ENCODE measurements at places on chromosomes 1 and 21.
A peak's percentile ranks its signal among the peaks of the same experiment; 100 is the strongest.

GRCh38 chr1:204443260-204443619, 31.6 kb upstream of the PPP1R15B start:
- no peak for DNase-seq

- DNase-seq: no peak
Observed at GRCh38 chr1:974293-974640, 7.6 kb downstream of the PERM1 start.

DNA sequence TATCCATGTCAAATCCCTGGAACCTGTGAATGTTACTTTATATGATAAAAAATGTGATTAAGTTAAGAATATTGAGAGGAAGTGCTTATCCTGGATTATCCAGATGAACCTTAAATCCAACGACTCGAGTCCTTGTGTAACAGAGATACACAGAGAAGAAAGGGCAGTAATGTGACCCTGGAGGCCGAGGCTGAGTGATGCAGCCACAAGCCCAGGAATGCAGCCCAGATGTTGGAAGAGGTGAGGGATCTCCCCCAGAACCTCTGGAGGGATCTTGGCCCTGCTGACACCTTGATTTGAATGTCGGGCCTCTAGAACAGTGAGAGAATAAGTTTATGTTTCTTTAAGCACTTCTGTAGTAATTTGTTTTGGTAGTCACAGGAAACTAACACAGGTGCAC, 18.0 kb downstream of the LPGAT1 start:
- no peak for DNase-seq

GRCh38 chr1:43769350-43769908, 62.1 kb downstream of the ST3GAL3 start:
- DNase-seq: no peak

- DNase-seq: no peak
Observed at GRCh38 chr21:35404247-35404646, 355.1 kb upstream of the RUNX1 start.

DNA sequence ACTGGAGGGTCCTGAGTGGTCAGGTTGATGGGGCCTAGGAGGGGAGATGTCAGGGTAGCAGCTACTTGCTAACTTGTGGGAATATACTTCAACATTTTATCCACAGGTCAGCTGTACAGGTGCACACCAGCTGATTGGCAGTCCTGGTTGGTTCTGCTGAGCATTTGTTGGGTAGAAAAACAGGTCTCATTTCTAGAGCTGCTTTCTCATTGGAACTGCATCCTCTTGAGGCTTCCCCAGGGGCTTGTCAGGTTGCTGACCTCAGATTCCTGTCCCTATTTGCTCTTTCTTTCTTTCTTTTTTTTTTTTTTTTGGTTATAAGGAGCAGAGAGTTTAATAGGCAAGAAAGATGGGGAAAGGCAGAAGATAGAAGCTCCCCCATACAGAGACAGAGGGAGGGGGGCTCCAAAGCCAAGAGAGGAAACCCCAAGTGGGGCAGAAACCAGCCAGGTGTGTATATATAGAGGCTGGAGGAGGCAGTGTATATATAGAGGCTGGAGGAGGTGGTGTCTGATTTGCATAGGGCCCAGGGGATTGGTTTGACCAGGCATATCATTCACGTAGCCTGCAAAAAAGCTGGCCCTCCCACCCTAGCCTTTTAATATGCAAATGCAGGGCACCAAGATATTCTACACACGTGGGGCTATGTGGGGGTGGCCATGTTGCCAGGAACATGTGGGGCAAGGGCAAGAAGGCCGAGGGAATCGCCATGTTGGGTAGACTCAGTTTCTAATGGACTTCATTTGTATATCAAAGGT, 57.3 kb upstream of the STUM start:
- no peak for DNase-seq

GRCh38 chr1:71039661-71040262, 7.9 kb downstream of the PTGER3 start:
- no peak for DNase-seq

DNA sequence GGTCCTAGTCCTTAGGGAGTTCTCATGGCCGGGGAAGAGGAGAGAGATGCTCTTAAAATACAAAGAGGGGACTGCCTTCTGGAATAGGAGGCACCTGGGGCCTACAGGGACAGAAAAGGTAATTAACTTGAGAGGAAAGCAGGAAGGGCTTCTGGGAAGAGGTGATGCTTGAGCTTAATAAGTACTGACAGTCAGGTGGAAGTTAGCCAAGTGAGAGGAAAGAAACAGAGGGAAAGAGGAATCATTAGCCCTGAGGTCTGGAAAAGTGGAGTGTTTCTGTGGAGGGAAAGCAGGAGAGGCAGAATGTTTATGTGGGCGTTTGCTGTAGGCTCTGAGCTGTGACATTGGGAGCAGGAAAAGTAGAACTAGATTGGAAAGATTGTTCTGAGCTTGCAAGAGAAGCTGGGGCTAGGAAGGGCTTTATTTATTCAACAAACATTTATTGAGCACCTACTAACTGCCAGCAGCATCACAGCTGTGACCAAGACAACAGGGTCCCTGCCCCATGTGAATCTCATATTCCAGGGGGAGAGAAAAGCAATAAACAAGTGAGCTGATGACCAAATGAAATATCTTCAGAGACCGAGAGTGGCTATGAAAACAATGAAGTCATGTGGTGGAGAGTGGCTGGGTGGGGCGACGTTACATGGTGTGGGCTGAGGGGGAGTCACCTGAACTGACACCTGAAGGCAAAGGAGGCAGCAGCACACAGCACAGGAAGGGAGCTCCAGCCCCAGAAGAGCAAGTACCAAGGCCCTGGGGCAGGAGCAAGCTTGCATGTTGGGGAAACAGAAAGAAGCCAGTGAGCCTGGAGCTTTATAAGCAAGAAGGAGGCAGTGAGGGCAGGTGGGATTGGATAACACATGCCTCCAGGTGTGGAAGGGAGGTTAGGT, 4.4 kb upstream of the FNDC5 start:
- no peak for DNase-seq

DNA sequence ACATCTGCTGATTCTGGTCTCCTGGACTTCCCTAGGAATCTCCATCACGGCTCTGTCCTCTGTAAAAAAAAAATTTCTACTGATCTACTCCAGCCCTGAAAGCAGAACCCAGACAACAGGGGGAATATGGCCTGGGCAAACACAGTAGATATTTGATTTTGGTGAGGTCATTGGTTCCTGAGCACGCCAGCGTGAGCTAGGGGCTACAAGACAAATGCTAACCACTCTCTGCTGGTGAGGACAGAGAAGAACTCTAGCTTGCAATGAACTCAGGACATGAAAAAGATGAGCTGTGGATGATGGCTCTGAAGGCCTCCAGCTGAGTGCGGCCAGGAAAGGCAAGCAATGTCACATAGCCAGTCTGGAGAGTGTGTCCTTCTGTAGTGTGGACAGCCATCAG, 17.2 kb upstream of the FYB2 start:
- no peak for DNase-seq

GRCh38 chr1:190138266-190138665, 339.4 kb downstream of the BRINP3 start:
- DNase-seq: no peak

- DNase-seq: no peak
Observed at GRCh38 chr1:60280256-60280655, 206.7 kb upstream of the C1orf87 start.

DNA sequence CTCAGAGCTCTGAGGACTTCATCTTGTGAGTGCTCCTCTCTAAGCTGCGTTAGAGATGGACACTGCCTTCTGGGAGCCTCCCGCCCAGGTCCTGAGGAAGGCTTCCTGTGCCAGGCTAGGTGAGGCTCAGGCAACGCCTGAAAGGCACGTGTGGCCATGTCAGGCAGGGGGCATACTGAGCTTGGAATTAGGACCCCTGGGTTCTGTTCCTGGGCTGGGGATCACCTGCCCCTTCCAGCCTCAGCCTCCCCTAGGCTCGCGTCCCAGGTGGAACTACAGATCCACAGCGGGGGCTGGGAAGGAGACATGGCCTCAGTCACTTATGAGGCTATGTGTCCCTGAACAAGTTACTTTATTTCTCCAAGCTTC, 10.0 kb upstream of the ASCL5 start:
- DNase-seq: no peak

DNA sequence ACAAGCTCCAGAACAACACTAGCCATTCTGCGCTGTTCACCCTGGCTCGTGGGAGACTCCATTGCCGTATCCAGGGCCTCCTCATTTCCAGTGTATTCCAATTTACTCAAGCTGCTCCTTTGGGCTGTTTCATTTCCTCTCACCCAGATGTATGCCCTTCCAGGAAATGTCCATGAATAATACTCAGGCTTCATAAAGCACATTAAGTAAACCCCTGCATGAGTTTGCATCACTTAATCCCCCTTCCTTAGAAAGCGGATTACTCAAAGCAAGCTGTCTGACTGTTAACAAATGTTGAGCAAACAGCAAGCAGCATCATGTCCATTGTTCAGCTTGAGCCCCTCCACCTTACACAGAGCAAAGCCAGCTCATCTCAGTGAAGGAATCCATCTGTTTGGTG, 403.6 kb upstream of the PBX1 start:
- no peak for DNase-seq

DNA sequence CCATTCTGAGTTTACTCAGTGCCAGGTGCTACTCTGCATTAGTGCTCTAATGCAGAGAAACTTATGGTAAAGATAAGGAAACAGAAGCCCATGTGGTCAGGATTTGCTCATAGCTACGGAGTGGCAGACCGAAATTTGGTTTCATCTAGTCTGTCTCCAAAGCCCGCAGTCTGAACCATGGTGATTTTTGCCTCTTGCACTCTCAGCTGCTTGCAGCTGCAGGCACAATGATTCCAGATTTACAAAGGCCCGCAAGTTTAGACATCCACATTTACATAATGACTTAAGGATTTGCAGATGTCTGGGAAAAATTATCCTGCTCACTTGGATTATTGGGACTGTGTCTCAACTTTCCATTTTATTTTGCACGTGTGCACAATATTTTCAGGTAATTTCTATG, 161.3 kb upstream of the KCNJ6 start:
- DNase-seq: no peak

- no peak for DNase-seq
Observed at GRCh38 chr1:221458447-221459156, 283.3 kb downstream of the DUSP10 start.

DNA sequence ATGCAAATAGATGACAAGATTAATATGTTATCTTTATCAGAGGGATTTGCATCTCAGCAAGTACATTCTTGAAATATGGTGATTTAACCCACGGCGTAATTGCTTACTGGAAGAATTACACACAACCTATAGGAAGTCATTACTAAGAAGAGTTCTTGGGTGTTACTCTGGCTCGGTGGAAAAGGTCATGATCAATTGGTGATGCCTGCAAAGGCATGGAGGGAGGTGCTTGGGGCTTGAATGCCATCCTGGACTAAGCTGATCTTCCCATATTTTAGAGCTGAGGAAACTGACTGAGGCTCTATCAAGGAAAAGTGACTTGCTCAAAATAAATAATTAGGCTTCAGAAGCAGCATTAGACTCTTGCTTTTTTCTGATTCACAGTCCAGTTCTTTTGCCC, 137.5 kb upstream of the JUN start:
- DNase-seq: no peak

DNA sequence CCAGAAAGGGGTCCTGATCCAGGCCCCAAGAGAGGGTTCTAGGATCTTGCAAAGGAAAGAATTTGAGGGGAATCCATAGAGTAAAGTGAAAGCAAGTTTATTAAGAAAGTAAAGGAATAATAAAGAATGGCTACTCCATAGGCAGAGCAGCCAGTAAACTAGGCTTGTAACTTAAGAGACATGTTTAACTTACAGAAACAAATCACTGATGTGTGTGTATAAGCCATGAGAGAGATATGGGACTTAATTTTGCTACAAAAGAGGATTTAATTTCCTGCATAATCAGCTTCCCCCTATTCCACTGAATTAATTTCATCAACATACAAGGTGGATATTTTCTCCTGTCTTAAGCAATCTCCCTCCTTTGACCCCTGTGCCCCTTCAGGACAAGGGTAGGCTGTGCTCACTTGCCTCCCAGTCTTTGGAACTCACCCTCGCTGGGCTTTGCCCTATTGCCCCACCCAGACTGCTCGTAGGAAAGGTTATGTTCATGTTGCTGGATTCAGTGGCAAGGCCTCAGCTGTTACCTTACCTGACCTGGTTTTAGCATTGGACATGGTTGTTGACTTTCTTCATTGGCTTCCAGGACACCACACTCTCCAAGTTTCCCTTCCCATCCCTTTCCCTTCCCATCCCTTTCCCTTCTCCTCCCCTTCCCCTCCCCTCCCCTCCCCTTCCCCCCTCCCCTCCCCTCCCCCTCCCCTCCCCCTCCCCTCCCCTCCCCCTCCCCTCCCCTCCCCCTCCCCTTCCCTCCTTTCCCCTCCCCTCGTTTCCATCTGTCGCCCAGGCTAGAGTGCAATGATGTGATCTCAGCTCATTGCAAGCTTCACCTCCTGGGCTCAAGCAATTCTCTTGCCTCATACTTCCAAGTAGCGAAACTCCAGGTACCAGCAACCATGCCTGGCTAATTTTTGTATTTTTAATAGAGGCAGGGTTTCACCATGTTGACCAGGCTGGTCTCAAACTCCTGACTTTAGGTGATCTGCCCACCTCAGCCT, 44.6 kb downstream of the TBCE start:
- peak; percentile 40 for DNase-seq

DNA sequence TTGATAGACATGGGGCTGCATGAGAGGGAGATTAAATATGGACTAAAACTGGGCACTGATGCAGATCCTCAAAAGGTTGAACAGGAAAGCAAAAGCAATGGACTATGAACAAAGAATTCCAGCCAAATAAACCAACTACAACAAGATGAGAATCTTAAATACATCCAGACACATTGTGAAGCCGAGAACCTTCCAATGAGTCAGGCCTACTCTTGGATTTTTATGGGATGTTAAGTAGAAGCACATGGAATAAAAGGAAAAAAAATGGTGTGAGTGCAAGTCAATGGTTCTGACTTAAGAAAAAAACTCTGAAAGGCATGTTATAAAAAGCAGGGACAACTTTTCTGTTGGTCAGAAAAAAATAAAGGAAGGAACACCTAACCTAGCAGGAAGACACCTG, 227.2 kb downstream of the DPYD start:
- no peak for DNase-seq

DNA sequence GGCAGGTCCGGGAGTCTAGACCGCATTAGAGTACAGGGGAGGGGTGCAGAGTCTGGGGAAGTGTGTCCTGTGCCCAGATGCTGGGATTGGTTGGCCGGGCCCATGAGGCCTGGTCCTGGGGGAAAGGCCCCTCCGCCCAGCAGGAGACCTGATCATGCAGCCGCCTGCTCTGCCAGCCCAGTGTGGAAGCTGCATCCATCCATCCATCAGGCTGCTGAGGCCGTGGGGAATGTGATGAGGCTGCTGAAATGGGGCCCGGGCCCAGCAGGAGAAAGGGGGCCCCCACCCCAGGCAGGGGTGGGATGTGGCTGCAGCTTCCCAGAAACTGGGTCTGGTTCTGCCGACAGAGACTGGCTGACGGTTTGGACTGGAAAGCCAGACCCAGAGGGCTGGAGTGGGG, 37.2 kb downstream of the EPHA2 start:
- DNase-seq: no peak

GRCh38 chr1:214448536-214448935, 102.9 kb downstream of the PTPN14 start:
- DNase-seq: no peak

- no peak for DNase-seq
Observed at GRCh38 chr21:37873655-37874054, 42.6 kb downstream of the KCNJ6 start.
